Endothelial cell (in vitro differentiated cells): ENCODE measurements at places on chromosomes 7 and 10.
A peak's percentile ranks its signal among the peaks of the same experiment; 100 is the strongest.

DNA sequence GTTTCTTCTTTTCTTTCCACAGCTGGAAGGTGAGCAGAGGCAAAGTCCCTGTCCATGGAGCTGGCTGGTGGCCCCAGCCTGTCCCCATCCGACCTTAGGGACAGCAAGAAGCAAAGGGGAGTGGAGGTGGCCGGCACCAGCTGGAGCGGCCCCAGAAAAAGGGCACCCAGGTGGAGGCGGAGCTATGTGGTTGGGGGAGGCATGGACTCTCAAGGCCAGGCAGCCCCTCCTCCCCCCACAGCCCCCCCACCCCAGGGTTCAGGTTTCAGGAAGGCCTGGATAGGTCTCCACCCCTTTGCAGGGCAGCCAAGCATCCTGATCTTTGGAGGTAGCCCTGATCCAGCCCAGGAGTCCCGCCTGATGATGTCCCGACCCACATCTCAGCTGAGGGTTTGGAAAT is at the start of gene SSC4D:
Gene SSC4D (minus strand): TSS at position 161 of the 400 bp plus-strand sequence. CDS start 5,258 bp downstream, outside the sequence.
- peak within 1 kb of the TSS; percentile 80 for H3K4me3 ChIP-seq
- peaks cover 9% of the 10 kb centered on the region for H3K4me1 ChIP-seq
- DNase-seq: peak; percentile 14
- H3K27me3 ChIP-seq: peaks cover 4% of the 10 kb centered on the region
- no peak within 1 kb of the TSS for H3K27ac ChIP-seq
- no peaks in the 10 kb centered on the region for H3K36me3 ChIP-seq

DNA sequence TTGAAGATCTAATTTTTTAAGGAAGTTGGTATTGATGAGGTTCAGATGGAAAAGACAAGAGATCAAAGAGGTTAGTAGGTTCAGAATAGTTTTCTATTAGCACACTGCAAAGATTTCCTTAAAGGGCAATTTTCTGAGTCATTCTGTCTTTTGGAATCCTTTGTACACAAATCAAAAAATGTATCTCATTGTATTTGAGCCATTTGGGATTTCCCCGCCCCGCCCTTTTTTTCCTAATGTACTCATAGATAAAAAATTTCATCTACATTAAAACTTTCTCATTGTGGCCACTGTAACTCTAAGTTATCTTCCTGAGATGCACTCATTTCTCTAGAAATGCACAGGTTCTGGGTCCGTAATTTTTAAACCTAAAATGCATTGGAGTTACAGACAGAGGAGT is 12.1 kb downstream of the GIMAP6 start:
- no peak overlapping the region for H3K27ac ChIP-seq
- H3K27me3 ChIP-seq: no peaks in the 10 kb centered on the region
- H3K4me3 ChIP-seq: no peak overlapping the region
- H3K36me3 ChIP-seq: no peaks in the 10 kb centered on the region

DNA sequence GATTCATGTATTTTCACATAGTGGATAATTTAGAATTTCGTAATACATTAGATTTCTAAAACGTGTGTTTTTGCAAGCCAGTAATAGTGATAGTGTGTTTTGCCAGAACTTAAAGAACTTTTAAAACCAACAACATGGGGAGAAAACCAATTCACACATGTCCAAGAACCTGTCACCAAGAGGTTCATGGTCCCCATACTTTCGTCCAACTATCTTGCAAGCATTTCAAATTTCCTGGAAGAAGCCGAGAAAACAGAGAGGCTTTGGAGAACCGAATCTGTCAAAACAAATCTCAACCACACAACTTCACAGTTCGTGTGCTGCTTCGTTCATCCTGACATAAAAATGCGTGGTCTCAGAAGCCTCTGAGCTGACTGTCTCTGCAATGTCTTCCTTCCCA is 31.9 kb downstream of the GFRA1 start:
- H3K27ac ChIP-seq: no peak overlapping the region
- H3K27me3 ChIP-seq: peaks cover 2% of the 10 kb centered on the region
- H3K36me3 ChIP-seq: no peaks in the 10 kb centered on the region
- peaks cover 7% of the 10 kb centered on the region for H3K4me1 ChIP-seq

GRCh38 chr7:130379921-130380860 is at the start of gene CPA1:
Gene CPA1, plus strand, starts transcription at chr7:130380494. Its CDS starts 27 bp downstream, at chr7:130380521.
- no peak for DNase-seq
- no peak within 1 kb of the TSS for H3K27ac ChIP-seq
- peaks cover 8% of the 10 kb centered on the region for H3K27me3 ChIP-seq
- no peak within 1 kb of the TSS for H3K4me3 ChIP-seq
- H3K36me3 ChIP-seq: peaks cover 7% of the 10 kb centered on the region

- H3K4me1 ChIP-seq: no peaks in the 10 kb centered on the region
- H3K4me3 ChIP-seq: no peak overlapping the region
- peaks cover 7% of the 10 kb centered on the region for H3K27me3 ChIP-seq
- peaks cover 13% of the 10 kb centered on the region for H3K36me3 ChIP-seq
These were observed 843.9 kb upstream of the AUTS2 start for GRCh38 chr7:68754414-68754813.
